Colonic mucosa (tissue), 4 donors: ENCODE measurements at places on chromosomes 3 and 15. TPM values are rescaled to one million over a fixed set of nuclear protein-coding genes. Genes with fewer than 3 reads are reported as not detected.

ZNF197 gene
- total RNA-seq = 10.5 TPM

SCAMP2 gene
- total RNA-seq = 152 TPM

GNAI2 gene
- 77.4 TPM for total RNA-seq

NSUN3 gene
- 17.2 TPM for total RNA-seq

TGM4 gene
- total RNA-seq = not detected
